ENCODE measurements at places on chromosomes 4 and X.
A peak's percentile ranks its signal among the peaks of the same experiment; 100 is the strongest.

DNA sequence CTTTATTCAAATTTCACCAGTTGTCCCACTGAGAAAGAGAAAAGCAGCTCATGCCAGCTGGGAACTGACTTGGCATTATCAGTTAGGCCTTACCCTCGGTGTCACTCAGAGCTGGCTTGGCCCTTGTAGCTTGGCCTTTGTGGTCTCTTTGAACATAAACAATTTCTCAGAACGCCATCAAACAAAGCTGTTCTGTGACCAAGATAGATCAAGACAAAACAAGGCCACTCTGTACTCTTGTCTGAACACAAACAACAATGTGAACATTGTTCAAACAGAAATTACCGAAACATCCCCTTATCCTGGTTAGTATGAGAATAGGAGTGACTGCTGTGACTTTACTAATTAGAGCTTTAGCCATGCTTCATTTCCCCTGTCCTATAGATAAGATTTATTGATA lies 57.2 kb downstream of the DIPK2B start:
- no peak for DNase-seq

- no peak for DNase-seq
These were observed 2.3 kb downstream of the TMEM187 start for GRCh38 chrX:153974726-153975286.

DNA sequence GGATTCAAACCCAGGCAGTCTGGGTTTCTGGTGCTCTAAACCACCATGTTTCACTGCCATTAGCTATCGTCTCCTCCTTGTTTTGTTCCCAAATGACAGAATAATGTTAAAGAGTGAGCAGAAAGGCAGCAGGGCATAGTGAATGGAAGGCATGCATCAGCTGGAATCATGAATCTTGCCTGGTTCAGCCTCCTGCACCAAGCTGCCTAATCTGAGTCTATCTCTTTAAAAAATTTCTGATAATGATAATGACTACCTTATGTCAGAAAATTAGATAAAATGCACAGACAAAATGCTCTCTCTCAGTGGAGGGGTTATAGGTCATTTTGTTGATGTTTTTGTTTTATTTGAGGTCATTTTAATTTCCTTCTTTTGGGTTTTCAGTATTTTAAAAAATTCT lies 187.4 kb downstream of the RASL11B start:
- no peak for DNase-seq

DNA sequence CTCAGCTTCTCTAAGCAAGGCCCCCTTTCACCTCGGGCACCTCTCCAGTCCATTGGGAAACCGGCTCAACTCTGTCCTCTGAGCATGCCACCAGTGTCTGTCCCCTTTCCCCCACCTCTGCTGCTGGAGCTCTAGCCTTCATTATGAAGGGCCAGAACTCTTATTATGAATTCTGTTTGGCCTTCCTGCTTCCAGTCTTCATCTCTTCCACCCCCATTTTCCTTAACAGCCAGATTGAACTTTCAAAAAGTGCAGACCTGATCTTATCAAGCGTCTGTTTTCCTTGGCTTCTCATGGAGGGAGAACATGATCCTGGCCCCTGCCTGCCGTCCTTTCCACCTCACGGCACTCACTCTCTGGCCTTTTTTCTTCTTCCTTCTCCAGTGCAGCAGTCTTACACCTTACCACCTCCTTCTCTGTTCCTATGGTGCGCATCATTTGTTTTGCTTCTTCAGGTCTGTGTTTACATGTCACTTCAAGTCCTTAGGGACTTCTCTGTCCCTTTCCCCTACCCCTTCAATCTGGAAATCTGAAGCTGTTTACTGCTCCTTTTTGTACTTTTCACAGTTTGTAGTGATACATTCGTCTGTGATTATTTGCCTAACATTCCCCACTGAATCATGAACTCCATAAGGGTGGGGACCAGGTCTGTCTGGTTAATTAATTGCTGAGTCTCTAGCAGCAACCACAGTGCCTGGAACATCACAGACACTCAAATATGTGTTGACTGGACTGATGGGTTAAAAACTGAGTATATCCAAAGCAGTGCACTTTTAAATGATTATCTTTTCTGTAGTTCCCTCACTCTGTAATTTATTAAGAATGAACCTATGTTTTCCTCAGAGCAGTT lies 55.8 kb downstream of the FNIP2 start:
- no peak for DNase-seq

DNA sequence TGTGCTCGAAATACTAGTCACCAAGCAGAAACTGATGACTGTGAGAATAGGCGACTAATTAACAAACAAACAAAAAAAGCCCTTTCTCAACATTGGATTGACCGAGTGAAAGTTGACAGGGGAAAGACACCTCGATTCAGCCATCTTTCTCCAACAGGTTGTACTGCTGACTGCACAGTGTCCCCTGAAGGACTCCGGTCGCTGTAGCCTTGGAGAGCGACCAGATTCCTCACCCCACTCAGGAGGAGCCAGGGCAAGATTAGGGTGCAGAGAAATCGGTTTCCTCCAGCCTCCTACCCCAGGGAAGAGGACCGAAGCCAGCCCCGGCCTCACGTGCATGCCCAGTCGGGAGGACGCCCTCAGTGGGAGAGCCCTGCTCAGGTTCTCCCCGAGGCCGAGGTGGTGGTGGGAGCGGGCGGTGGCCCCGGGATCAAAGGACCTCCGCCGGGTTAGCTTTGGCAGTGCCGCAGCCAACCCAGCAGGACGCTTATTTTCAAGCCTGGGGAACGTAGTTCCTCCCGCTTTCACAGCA lies 1.1 kb upstream of the RAP1GDS1 start:
- DNase-seq: no peak

DNA sequence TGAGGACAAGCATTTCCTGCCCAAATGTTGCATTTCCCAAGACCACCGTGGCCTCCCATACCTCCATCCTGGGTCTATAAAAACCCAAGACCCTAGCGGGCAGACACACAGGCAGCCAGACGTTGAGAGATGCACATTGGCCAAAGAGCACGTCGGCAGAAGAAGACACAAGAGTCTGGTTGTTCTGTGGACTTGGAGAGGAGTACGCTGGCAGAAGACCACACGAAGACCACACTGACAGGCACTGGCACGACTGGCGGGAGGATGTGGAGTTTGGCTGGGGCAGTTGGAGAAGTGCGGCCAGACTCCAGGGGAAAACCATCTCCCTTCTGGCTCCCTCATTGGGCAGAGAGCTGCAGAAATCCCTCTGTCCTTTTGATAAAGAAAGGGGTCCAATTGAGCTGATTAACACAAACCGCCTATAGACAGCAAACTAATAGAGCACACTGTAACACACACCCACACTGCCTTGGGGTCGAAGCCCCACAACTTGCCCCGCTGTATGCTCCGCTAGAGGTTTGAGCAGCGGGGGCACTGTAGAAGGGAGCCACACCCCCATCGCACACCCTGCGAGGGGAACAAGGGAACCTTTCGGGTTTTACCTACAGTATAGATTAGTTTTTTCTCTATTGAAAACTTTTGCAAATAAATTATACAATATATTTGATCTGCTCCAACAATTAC lies 376.7 kb upstream of the KLHL4 start:
- no peak for DNase-seq

DNA sequence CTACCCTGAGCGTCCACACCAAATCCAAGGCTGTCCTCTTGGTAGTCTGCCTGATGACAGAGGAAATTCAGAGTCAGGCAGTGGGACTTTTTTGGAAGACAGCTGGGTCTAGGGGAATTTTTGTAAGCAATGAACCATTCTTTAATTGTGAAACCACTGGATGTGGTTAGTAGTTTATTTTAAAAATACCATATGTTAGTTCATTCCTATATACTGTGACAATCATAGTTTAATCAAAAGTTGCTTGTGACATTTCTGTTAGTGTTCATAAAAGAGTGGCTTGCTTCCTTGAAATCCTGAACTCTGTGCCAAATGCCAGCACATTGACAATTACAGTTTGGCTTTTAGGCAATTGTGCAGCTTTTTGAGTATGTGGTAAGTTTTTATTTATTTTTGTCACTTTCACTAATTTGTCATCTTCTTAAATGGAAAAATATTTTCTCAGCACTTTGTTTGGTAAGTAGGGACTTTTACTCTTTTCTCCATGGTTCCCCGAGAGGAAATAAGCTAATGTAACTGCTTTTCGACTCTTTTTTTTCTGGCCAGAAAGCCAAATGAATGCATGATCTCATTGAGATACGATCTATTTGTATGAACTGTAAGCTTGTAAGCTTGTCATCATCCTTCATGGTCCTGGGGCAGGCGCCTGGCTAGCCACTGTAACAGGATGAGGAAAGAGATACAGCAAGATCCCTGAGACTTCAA lies 72.6 kb upstream of the SLC4A4 start:
- no peak for DNase-seq

GRCh38 chrX:35842674-35843073 lies 44.5 kb downstream of the MAGEB16 start:
- no peak for DNase-seq

DNA sequence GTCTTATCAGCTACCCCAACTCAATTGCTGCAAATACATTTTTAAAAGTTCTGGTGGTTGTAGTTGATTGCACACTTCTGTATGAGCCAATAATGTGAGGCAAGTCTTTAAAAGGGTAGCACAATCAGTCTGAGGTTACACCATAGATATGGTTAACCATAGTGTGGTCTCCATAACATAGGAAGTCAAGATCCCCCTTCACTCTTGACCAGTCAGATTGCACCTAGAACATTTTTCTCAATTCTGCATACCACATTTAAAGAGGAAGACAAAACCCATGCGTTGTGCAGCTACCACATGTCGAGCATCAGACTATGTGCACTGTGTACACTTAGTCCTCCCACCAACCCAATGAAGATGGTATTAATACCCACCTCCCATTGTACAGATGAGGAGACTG lies 26.5 kb upstream of the CYBB start:
- DNase-seq: no peak

DNA sequence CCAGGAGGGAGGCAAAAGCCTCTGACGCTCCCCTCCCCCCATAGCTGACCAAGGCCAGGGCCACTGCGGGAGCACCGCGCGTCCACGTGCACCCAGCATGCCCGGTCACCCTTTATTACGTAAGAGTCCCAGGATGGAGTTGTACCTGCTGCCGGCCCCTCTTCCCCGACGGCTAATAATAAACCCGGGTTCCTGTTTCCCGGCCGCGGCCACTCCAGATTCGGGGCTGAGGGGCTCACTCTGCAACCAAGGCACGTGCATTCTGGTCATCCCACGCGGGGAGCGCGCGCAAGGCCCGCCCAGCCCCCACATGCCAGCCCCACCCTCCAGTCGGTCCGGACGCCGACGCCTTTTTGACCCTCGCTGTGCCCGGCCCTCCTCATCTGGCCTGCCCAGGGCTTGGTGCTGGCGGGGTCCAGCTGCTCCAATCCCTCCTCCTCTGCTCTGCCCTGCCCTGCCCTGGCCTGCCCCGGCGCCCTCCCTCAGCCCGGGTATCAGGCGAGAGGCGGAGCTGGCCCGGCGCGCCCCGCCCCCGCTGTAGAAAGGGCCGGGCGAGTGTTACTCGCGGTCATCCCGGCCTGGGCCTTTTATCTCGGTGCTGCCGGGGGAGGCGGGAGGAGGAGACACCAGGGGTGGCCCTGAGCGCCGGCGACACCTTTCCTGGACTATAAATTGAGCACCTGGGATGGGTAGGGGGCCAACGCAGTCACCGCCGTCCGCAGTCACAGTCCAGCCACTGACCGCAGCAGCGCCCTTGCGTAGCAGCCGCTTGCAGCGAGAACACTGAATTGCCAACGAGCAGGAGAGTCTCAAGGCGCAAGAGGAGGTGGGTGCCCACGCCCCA lies 2.6 kb downstream of the MID1IP1 start:
- peak; percentile 60 for DNase-seq

DNA sequence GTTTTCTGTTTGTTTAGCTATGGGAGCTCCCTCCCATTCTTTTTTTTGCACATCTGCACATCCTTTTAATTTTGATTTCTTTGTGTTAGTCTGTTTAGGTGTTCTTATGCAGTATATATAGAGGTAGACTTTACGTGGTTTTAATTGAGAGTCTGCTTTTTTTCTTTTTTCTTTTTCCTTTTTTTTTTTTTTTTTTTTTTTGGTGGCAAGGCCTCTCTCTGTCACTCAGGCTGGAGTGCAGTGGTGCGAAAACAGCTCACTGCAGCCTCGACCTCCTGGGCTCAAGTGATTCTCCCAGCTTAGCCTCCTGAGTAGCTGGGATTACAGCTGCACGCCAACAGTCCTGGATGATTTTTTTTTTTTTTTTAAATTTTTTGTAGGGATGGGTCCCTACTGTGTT lies 68.2 kb downstream of the FAM193A start:
- no peak for DNase-seq

DNA sequence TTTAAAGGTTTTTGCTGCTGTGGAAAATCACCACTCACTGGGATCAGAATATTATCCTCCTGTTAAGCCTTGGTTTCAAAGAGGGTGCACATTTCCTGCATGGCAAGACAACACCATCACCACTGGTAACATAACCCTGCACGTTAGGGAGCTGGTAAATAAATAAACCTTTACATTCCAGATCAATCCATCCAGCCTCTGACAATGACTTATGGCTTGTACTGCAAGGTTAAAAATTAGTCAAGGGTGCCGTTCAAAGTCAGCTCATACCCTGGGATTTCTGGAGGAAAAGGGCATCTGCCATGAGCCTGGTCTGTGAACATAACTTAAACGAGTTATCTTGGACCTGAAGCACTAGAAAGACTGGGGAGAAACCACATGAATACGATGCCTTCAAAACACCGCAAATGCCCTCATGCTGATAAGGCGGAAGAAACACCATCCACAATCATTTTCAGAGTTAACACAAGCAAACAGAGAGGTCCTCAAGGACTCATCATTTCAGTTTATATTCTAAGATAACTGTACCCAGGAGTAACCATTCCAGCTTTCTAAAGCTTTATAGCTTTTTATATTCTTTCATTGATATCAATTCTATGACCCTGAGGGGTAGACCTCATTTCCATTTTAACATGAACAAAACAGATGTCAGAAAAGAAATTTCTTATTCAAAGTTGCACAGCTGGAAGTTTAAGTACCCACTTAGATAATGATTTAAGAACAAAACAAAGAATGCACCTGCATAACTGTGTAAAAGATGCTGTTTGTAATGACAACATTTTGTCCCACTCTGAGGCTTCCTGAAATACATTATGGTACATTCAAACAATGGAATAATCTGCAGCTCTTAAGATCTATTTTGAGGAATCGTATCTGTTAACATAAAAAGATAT lies 103.1 kb downstream of the NPNT start:
- DNase-seq: no peak

DNA sequence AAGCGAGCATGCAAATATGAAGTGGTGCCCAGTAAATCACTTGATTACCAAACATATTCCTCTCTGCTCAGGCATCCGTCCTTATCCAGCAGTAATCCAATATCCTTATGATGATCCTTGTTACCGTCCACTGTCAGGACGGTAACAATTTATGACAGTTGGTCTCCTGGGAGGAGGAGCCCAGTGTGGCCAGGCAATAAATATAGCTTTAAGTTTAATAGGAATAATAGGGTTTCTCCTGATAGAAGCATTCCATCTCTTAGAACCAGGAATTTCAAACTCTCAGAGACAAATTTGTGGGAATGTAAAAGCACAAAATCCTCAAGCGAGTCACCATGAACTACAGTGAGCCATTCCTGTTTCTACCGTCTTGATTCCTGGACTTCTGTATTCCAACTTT lies 171.2 kb upstream of the IL15 start:
- no peak for DNase-seq

- peak; percentile 36 for DNase-seq
These were observed 53.8 kb downstream of the APLN start for GRCh38 chrX:129600981-129601424.

All from CD4-positive, alpha-beta T cell treated with Interleukin-15 for 4 hours (primary cell).